ENCODE measurements at places on chromosomes 3 and 15.

GRCh38 chr3:157785102-157785826, 282.0 kb upstream of the VEPH1 start:
- DNase-seq, result no peak

GRCh38 chr15:50751394-50751793, 14.1 kb downstream of the SPPL2A start:
- no peak for DNase-seq

GRCh38 chr3:15284121-15284889, 48.1 kb downstream of the SH3BP5 start:
- DNase-seq, result no peak

GRCh38 chr15:29968099-29968894, 114.5 kb upstream of the GOLGA8J start:
- DNase-seq, result no peak

GRCh38 chr15:70569091-70569713, 194.2 kb downstream of the UACA start:
- no peak for DNase-seq

DNA sequence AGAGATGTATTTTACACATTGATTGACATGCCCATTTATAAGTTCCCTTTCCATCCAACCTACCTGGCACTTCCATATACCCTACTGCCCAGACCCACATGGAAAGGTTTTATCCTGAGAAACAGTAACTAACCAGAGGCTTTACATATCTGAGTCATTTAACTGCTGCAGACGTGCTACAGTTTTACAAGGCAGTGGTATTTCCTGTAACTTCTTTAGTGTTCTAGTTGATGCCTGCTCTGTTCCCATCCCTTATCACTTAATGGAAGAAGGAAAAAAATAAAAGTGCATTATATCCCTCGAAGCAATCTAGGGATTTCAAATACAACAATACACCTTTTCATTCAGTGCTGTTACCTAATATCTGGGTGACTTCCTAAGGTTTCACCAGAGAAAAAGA, 107.1 kb downstream of the TMCO5A start:
- DNase-seq, result no peak
